ENCODE measurements at places on chromosomes 4 and X.

DNA sequence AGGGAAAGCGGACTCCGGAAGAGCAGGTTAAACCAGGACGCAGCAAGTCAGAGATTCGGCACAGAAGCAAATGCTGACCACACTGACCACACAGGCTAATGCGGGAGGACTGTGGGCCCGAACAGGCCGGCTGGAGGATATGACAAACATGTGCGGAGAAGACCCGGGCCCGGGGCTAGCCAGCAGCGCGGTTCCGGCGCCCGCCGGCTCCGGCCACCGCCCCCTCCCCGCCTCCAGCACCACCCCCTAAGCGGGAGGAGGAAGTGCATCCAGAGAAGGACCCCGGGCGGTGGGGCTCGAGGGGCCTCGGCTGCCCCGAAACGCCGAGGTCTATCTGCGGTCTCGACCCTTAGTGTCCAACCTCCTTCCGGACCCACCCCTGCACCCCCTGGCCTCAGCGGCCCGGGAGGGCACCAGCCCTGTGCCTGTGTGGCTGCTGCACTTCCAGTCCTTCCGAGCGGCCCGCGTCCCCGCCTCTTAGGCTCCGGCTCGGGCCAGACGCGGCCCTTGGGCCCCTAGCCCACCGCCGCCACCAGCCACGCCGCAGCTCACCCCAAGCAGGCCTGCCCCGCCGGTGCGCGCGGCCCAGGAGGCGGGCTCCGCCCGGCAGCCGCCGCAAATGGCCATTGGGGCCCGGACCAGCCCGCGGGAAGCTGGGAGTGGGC lies 2.1 kb downstream of the ELOVL6 start:
- peak; percentile 74 for DNase-seq

DNA sequence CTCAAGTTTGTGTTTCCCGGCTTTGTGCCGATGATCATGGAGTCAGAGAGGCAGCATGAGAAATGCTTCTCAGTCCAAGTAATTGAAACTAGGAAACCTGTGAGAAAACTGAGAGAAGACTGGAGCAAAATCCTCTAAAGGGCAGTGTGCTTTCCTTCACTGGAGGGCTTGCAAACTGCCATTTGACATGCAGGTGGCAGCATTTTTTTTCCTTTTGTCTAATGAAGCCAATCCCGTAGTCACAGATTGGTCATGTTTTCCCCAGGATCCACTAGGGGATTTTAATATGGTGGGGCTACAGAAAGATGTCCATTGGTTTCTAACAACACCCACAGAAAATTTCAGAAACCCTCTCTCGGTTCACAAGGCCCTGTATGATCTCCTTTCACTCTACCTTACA lies 117.4 kb upstream of the NUDT10 start:
- no peak for DNase-seq

DNA sequence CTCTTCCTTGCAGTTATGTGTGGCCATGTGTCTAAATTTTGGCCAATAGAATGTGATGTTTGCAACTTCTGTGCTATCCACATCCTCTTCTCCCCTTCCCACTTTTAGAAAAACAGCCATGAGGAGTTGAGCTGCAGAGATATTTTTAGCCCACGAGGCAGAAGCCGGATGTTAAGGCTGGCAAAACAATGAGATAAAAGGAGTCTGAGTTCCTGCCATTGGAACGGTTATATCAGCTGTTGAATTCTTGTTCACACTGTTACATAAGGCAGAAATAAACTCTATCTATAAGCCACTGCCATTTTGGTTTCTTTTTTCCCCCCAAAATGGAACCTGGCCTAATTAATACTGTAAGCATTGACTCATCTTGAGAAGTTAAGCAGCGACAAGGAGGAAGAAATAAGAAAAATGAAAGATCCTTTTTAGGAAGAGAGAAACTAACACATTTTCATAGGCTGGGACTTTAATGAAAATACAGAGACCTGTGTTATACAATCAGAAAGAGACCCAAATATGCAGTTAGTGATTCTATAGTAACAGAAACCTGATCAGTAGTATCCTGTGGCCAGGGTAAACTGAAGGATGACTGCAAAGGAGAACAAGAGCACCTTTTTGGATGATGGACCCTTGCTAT lies 200.5 kb downstream of the INPP4B start:
- no peak for DNase-seq

DNA sequence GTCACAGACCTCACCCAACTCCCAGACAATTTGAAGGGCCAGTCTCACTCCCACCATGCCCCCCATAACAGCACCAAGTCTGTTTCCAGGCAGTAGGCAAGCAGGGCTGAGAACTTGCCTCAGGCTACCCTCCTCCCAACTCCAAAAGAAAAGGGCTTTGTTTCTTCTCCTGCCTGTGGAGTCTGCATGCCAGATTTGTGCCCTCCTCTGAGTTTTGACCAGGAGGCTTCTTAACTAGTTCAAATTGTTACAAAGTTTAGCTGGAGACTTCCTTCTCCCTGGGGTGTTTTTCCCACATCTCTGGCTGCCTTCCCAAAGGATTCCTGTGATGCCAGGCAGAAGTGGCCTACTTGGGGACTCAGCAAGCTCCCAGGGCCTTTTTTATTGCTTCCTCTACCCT lies 29.6 kb downstream of the PBDC1 start:
- no peak for DNase-seq

- no peak for DNase-seq
Observed at GRCh38 chr4:7787681-7788141, 151.9 kb downstream of the AFAP1 start.

- no peak for DNase-seq
Observed at GRCh38 chrX:118167361-118167760, 50.8 kb upstream of the KLHL13 start.

Data from Right ventricle myocardium inferior (tissue), 1 donor.